ENCODE measurements at places on chromosomes 5 and 9. TPM values are rescaled to one million over a fixed set of nuclear protein-coding genes. Genes with fewer than 3 reads are reported as not detected.
A peak's percentile ranks its signal among the peaks of the same experiment; 100 is the strongest.

GLDC gene
- not detected for polyA plus RNA-seq

SNX2 gene
- 74.6 TPM for polyA plus RNA-seq

ZNF483 gene
- 8.3 TPM for polyA plus RNA-seq

DNA sequence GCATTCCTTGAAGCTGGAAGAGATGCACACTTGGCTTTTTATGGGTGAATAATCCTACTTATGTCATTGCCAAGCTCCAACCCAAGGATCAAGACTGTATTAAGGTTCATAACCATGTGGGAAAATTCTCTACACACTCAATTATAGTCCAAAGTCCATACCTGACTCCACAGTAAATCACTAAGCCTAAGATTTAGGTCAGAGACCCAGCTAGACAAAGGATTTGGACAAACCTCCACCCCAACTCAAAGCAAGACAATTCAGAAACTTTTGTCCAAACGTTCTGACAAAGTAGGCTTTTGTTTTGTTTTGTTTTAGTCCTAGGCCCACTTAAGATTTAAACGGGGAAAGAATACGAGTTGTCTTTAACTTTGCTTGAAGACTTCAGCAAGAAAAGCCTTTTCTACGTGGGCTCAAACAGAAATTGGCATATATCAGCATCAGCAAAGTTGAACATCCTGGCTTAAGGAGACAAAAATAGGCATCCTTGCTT lies 1.7 kb downstream of the MEGF9 start:
- no peak for DNase-seq
- H3K36me3 ChIP-seq: peaks cover 3% of the 10 kb centered on the region
- H3K4me1 ChIP-seq: peaks cover 22% of the 10 kb centered on the region
- H3K27me3 ChIP-seq: no peaks in the 10 kb centered on the region
- H3K4me3 ChIP-seq: peak overlapping the region; percentile 85

GRCh38 chr5:91361790-91362189 lies 21.3 kb downstream of the ARRDC3 start:
- H3K36me3 ChIP-seq: no peaks in the 10 kb centered on the region
- no peaks in the 10 kb centered on the region for H3K4me1 ChIP-seq
- H3K4me3 ChIP-seq: no peak overlapping the region
- no peaks in the 10 kb centered on the region for H3K27me3 ChIP-seq
- no peak for DNase-seq
- no peak overlapping the region for H3K27ac ChIP-seq

DNA sequence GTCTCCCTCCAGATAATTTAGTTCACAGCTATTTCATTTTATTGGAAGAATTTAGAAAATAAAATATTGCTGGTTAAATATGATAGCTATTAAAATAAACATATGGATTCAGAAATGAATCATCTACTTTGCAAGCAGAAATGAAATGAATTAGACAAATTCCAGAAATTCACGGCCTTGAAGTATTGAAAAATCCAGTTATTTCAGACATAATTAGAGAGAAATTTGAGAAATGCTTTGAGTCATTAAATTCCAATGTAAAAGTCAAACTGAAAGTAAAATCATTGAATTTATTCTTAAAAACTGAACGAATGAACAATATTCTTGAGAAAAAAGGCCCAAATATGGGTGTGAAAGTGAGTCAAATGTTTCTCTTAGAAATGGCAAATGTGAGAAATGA lies 632.6 kb upstream of the EDIL3 start:
- H3K36me3 ChIP-seq: no peaks in the 10 kb centered on the region
- H3K27me3 ChIP-seq: no peaks in the 10 kb centered on the region
- no peak overlapping the region for H3K27ac ChIP-seq
- no peaks in the 10 kb centered on the region for H3K4me1 ChIP-seq
- no peak for DNase-seq

- H3K4me1 ChIP-seq: no peaks in the 10 kb centered on the region
- no peaks in the 10 kb centered on the region for H3K36me3 ChIP-seq
- no peaks in the 10 kb centered on the region for H3K27me3 ChIP-seq
- H3K4me3 ChIP-seq: peak overlapping the region; percentile 40
Observed at GRCh38 chr5:141084487-141084989, 9.9 kb upstream of the PCDHB2 start.

GRCh38 chr5:181088289-181088688 lies 42.7 kb downstream of the OR2V1 start:
- no peak overlapping the region for H3K27ac ChIP-seq
- no peak overlapping the region for H3K4me3 ChIP-seq
- no peak for DNase-seq
- no peaks in the 10 kb centered on the region for H3K4me1 ChIP-seq
- no peaks in the 10 kb centered on the region for H3K27me3 ChIP-seq
- no peaks in the 10 kb centered on the region for H3K36me3 ChIP-seq

GRCh38 chr5:149583394-149583793 lies 2.1 kb downstream of the ARHGEF37 start:
- no peaks in the 10 kb centered on the region for H3K27me3 ChIP-seq
- no peaks in the 10 kb centered on the region for H3K36me3 ChIP-seq
- no peak overlapping the region for H3K27ac ChIP-seq
- no peak for DNase-seq
- no peaks in the 10 kb centered on the region for H3K4me1 ChIP-seq
- H3K4me3 ChIP-seq: no peak overlapping the region

- DNase-seq: no peak
- H3K4me1 ChIP-seq: no peaks in the 10 kb centered on the region
- H3K27ac ChIP-seq: no peak overlapping the region
- no peaks in the 10 kb centered on the region for H3K36me3 ChIP-seq
- H3K4me3 ChIP-seq: no peak overlapping the region
Observed at GRCh38 chr5:27171761-27172261, 133.4 kb upstream of the CDH9 start.

DNA sequence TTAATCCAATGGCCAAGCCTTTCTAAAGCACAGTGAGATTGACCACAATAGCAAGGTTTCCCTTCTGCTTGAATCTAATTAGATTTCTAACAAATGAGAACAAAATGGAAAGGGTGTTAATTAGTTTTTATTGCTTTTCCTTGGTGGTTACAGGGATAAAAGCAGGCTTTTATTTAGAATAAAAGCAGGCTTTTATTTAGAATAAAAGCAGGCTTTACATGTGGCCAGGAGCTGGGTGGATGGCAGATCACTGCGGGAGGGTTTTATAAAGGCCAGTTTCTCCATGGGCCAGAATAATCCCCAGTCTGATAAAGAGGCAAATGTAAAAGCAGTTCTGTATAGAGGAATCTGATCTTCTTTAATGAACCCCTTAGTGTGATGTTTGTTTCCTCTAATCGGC lies 470.2 kb downstream of the TMEM232 start:
- H3K27me3 ChIP-seq: no peaks in the 10 kb centered on the region
- DNase-seq: no peak
- no peaks in the 10 kb centered on the region for H3K36me3 ChIP-seq
- no peak overlapping the region for H3K27ac ChIP-seq

- H3K4me1 ChIP-seq: no peaks in the 10 kb centered on the region
- H3K4me3 ChIP-seq: no peak overlapping the region
Observed at GRCh38 chr9:72984991-72985390, 32.1 kb upstream of the ALDH1A1 start.

DNA sequence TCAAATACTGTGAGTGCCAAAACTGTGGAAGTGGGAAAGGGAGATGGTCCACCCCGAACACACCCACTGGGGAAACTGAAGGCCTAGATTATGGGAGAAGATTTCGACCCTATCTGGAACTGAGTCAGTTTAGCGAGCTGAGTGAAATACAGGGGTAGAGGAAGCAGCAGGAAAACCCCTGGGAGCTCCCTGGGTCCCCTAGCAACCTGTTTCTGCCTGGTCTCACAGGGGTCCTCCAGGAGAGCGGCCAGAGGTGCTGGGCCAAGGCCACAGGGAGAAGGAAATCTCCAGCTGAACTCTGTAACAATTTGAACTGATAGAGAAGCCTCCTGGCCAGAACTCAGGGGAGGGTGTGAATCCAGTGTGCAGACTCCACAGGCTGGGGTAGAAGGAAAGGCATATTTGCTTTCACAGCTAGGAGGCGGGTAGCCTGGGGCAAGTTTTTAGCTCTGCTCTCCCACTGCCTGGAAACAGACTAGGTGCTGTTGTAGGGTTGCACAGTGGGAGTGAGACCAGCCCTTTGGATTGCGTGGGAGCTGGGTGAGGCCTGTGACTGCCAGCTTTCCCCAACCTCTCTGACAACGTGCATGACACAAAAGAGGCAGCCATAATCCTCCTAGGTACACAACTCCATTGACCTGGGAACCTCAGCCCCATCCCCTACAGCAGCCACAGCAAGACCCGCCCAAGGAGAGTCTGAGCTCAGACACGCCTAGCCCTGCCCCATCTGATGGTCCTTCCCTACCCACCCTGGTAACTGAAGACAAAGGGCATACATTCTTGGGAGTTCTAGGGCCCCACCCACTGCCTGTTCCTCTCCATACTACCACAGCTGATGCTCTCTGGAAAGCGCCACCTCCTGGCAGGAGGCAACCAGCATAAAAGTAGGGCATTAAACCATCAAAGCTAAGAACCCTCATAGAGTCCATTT lies 78.8 kb upstream of the GPBP1 start:
- H3K27me3 ChIP-seq: no peaks in the 10 kb centered on the region
- no peak for DNase-seq
- H3K4me1 ChIP-seq: no peaks in the 10 kb centered on the region
- no peak overlapping the region for H3K27ac ChIP-seq
- no peak overlapping the region for H3K4me3 ChIP-seq

- H3K4me3 ChIP-seq: peak overlapping the region; percentile 74
- H3K27me3 ChIP-seq: peaks cover 9% of the 10 kb centered on the region
- H3K36me3 ChIP-seq: no peaks in the 10 kb centered on the region
- DNase-seq: peak; percentile 21
- H3K27ac ChIP-seq: peak overlapping the region; percentile 67
- peaks cover 15% of the 10 kb centered on the region for H3K4me1 ChIP-seq
Observed at GRCh38 chr9:21558615-21559401, 76.7 kb upstream of the IFNE start.

DNA sequence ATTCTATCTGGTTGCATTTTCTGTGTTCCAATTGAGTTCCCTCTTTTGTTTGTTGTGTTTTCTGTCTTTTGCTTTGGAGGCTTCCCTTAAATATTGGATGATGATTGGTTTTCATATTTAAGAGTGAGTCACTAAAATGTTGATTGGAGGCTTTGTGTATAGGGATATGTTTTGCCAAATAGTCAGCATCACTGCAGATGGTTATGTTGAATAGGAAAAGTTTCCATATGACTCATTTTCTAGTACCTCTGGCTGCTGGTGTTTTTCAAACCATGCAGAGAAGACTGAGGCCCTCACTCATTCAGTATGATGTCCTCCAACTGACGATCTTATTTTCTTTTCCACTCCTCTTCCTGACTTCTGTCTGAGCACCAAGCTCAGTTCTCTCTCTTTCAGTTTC lies 1290.0 kb downstream of the EFNA5 start:
- no peak for DNase-seq
- no peak overlapping the region for H3K27ac ChIP-seq
- H3K4me3 ChIP-seq: no peak overlapping the region
- no peaks in the 10 kb centered on the region for H3K36me3 ChIP-seq
- no peaks in the 10 kb centered on the region for H3K4me1 ChIP-seq
- H3K27me3 ChIP-seq: no peaks in the 10 kb centered on the region

- peaks cover 6% of the 10 kb centered on the region for H3K4me1 ChIP-seq
- DNase-seq: no peak
- no peaks in the 10 kb centered on the region for H3K36me3 ChIP-seq
Observed at GRCh38 chr9:77907585-77907984, 124.0 kb downstream of the GNAQ start.
